ENCODE measurements at places on chromosomes 2 and 18.

GRCh38 chr2:234951664-234952269 is at the start of gene SH3BP4:
Gene SH3BP4, plus strand, starts transcription at chr2:234952017. Its CDS starts 82,986 bp downstream, at chr2:235035003.
- DNase-seq = no peak

GRCh38 chr18:60082790-60083189 is 183.0 kb downstream of the PMAIP1 start:
- DNase-seq = no peak

GRCh38 chr2:106867196-106867953 is 18.6 kb downstream of the ST6GAL2 start:
- DNase-seq = no peak

DNA sequence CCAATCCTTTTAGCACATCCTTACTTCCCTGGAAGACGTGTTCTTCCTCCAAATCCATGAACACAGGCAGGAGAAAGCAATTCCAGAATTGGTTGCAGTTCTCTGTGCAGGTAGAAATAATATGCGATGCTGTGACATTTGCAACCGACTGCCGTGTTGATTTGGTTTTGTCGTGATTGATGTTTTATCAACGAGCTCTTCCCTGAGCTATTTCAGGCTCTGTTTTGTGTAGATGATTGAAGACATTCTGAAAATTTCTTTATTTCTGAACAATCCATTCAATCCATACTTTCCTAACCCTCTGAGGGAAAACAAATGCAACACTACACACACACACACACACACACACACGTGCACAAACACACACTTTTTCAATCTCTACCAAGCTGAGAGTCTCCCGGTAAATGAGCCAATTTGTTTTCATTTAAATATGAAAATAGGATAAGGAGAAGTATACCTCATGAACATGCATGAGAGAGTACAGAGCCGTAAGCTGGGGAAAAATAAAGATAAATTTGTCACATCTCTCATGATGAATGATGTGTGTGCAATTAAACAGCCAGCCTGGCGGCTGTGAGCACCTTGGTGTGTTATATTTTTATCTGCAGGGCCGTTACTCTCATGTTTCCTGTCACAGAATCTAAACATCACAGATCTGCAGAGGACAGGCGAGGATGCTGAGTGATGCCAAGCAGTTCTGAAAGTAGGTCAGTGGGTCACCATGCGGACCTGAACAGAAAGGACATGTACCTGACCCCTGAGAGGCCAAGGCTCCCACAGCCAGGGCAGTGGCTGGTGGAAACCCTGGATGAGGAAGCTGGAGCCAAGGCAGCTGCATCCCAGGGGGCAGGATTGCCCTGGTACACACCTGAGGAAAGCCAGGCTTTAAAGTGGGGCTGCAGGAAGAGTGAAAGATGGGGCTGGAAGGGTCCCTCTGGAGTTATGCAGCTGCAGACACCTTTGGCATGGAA is 64.8 kb downstream of the PDCL3 start:
- no peak for DNase-seq

DNA sequence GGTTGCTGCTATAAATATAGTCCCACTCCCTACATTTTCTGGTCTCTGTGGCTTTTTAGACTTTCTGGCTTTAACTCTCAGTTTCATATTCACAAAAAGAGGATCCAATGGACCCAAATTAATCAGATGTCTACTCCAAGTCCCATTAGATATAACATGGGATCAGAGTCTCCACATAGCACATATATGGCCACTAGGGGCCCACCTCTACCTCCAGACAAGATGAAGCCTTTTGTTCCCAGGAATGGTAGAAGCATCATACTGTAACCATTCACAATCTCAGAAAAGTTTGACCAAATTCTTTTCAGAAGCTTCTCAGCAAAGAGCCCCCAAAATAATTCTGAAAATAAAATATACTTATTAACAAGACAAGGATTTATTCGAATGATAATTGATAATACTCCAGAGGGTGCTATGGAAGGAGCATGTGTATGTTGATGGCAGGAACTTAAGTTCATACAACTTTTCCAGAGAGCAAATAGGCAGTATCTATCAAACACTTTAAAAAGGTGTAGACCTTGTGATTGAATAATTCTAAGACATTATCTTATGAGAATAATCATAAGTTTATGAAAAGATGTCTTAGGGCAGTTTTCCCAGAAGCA is 382.3 kb upstream of the CRIM1 start:
- DNase-seq = no peak

DNA sequence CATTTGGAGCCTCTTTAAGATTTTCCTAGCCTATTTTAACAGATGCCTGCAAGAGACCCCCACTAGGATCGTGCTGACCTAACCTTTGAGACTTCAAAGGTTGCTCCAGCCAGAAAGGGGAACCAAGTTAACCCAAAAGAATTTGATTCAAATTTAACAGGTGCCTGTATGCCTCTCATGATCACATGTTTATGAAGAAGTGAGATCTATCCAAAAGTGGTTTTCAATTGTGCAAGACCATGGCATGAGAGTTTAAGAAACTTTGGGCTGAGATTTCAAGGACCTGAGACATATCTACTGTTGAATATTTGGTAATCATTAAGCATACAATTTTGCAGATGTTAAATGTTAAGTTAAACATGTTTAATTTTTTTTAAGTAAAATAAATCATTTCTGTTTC is 1.3 kb upstream of the RSAD2 start:
- no peak for DNase-seq

Measured in activated CD4-positive, alpha-beta T cell treated with anti-CD3 and anti-CD28 coated beads for 4 hours (primary cell).